NCI-H460 (cell line): ENCODE measurements at places on chromosomes 6 and 20. TPM values are rescaled to one million over a fixed set of nuclear protein-coding genes. Genes with fewer than 3 reads are reported as not detected.

Gene MTFR2
- total RNA-seq = 5.7 and 6.0 TPM in 2 replicates

Gene SLC52A3
- total RNA-seq = 0.02 TPM in 1 of 2 replicates, not detected in the other

Gene STMND1
- total RNA-seq = not detected in 2 replicates

Gene SNAI1
- total RNA-seq = 2.2 and 2.3 TPM in 2 replicates

Gene COQ3
- total RNA-seq = 7.8 and 9.2 TPM in 2 replicates

Gene KCNK16
- total RNA-seq = not detected in 2 replicates
